ENCODE measurements at places on chromosomes 4 and X.

GRCh38 chrX:13888284-13888683 lies 71.4 kb upstream of the GPM6B start:
- H3K4me3 ChIP-seq = no peak overlapping the region
- no peaks in the 10 kb centered on the region for H3K27me3 ChIP-seq
- no peak overlapping the region for H3K27ac ChIP-seq

- no peak for DNase-seq
- no peaks in the 10 kb centered on the region for H3K27me3 ChIP-seq
- no peaks in the 10 kb centered on the region for H3K36me3 ChIP-seq
- no peak overlapping the region for H3K27ac ChIP-seq
- H3K4me1 ChIP-seq = no peaks in the 10 kb centered on the region
These were observed 607.1 kb downstream of the PCDH18 start for GRCh38 chr4:136925203-136925602.

- peak overlapping the region; percentile 54 for H3K4me3 ChIP-seq
- H3K27me3 ChIP-seq = peaks cover 81% of the 10 kb centered on the region
- peaks cover 24% of the 10 kb centered on the region for H3K4me1 ChIP-seq
- peaks cover 5% of the 10 kb centered on the region for H3K36me3 ChIP-seq
These were observed 6.5 kb downstream of the NEUROG2 start for GRCh38 chr4:112509243-112510141.

DNA sequence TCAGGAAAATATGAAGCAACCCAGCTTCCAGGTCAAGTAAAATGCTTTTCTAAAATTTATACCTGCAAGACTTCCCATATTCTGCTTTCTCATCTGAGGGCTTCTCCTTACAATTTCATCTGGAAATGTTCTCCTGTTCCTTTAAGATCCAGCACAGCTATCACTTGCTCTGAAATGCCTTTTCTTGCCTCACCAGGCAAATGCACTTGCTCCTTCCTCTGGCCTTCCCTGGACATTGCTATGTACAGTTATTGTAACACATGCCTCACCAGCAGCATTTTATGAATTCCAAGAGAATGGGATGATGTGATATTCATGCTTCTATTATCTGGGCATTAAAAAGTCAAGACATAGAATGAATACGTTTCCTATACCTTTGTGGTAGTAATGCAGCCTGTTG lies 842.1 kb upstream of the INTU start:
- DNase-seq = no peak
- no peaks in the 10 kb centered on the region for H3K36me3 ChIP-seq
- no peak overlapping the region for H3K4me3 ChIP-seq
- H3K27me3 ChIP-seq = no peaks in the 10 kb centered on the region
- H3K4me1 ChIP-seq = no peaks in the 10 kb centered on the region

GRCh38 chrX:3166670-3167455 lies 125.6 kb downstream of the ARSF start:
- H3K27me3 ChIP-seq = no peaks in the 10 kb centered on the region
- no peaks in the 10 kb centered on the region for H3K4me1 ChIP-seq
- H3K4me3 ChIP-seq = no peak overlapping the region
- H3K36me3 ChIP-seq = no peaks in the 10 kb centered on the region
- no peak for DNase-seq

- DNase-seq = no peak
- H3K36me3 ChIP-seq = peaks cover 43% of the 10 kb centered on the region
- H3K4me3 ChIP-seq = no peak overlapping the region
- H3K27ac ChIP-seq = peak overlapping the region; percentile 49
- no peaks in the 10 kb centered on the region for H3K27me3 ChIP-seq
These were observed 16.8 kb downstream of the RASGEF1B start for GRCh38 chr4:81454948-81455347.

DNA sequence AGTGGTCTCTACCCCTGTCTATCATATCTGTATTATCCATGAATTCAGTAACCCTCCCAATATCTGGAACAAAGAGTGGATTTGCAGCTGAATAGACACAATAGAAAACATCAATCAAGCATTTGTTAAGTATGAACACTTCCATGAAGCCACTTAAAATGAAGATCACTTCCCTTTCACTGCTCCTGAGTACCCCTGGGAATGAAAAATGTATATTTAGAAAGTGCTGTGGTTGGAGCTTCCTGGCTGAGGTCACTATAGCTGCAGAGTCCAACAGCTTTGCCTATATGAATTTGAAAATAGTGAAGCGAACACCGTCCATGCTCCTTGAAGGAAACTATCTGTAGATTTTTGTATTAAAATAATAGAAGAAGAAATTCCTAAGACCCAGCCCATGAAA lies 227.0 kb downstream of the DTHD1 start:
- H3K4me1 ChIP-seq = no peaks in the 10 kb centered on the region
- peaks cover 15% of the 10 kb centered on the region for H3K27me3 ChIP-seq
- H3K36me3 ChIP-seq = no peaks in the 10 kb centered on the region
- H3K4me3 ChIP-seq = no peak overlapping the region
- no peak for DNase-seq

DNA sequence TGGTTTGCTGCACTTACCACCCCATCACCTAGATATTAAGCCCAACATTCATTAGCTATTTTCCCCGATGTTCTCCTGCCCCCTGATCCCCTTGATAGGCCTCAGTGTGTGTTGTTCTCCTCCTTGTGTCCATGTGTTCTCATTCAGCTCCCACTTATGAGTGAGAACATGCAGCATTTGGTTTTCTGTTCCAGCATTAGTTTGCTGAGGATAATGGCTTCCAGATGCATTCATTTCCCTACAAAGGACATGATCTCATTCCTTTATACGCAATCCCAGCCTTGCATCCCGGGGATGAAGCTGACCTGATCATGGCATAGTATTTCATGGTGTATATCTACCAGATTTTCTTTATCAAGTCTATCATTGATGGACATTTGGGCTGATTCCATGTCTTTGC lies 99.0 kb upstream of the DCAF12L2 start:
- H3K27ac ChIP-seq = no peak overlapping the region
- DNase-seq = no peak
- H3K36me3 ChIP-seq = no peaks in the 10 kb centered on the region
- no peaks in the 10 kb centered on the region for H3K4me1 ChIP-seq

- peaks cover 3% of the 10 kb centered on the region for H3K36me3 ChIP-seq
- H3K4me3 ChIP-seq = no peak overlapping the region
- DNase-seq = no peak
- no peaks in the 10 kb centered on the region for H3K4me1 ChIP-seq
These were observed 46.4 kb upstream of the GATB start for GRCh38 chr4:151807220-151807619.
